ENCODE measurements at places on chromosomes 4 and X.

- DNase-seq = no peak
Observed at GRCh38 chr4:85676850-85677590, 202.1 kb downstream of the ARHGAP24 start.

- no peak for DNase-seq
Observed at GRCh38 chr4:156778606-156779005, 193.0 kb downstream of the PDGFC start.

DNA sequence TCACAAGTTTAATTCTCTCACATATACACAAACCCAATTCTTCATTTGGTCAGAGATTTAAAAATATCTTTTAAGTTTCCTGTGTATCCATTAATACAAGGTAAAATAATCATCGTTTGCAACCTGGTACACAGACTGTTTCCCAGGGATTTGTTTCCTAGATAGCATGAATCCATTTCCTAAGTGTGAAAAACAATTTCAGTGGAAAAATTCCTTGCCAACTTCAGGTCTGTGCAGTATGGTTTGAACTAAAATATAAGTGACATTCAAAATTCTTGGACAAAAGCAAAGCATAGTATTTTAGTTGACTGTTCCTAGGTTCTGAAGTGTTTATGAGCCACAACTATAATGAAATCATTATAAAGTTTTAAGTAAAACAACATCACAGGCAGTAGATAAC is 24.4 kb downstream of the NAF1 start:
- DNase-seq = no peak

- no peak for DNase-seq
Observed at GRCh38 chr4:1152290-1152689, 20.1 kb downstream of the SPON2 start.

DNA sequence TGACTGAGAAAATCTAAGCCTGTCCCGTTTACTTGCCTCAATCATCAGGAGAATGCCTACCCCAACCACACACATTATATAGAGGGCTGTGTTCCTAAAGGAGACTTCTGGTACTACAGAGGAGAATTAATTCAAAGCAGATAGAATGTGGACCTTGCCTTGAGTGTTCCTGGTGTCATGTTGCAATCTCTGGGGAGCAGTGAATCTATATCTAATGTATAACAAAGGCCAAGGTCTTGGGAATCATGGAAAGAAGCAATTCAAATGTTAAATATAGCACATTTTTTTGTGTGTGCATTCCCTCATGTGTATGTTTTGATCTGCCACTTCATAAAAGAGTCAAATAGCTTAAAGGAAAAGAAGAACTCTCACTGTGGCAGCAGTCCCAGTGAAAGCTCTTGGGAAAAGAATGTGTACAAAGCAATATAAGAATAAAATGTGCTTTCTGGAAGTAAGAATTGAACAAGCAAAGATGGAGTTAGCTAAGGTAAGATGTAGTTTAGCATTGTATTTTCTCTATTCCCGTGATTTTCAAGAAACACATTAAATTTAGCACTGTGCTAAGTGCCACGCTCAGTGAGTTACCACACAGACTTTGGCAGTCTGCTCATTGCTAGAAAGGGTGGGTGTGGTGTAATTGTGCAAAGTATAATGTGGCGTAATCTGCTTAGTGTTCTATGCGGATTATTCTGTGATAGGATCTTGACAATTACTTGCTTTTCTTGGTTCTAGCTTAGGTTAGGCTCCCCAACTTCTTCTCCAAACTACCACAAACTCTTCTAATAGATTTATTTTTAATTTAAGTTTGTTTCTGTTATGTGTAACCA is 13.7 kb downstream of the ADH6 start:
- no peak for DNase-seq

- no peak for DNase-seq
Observed at GRCh38 chrX:22164770-22165388, 107.8 kb upstream of the CBLL2 start.

DNA sequence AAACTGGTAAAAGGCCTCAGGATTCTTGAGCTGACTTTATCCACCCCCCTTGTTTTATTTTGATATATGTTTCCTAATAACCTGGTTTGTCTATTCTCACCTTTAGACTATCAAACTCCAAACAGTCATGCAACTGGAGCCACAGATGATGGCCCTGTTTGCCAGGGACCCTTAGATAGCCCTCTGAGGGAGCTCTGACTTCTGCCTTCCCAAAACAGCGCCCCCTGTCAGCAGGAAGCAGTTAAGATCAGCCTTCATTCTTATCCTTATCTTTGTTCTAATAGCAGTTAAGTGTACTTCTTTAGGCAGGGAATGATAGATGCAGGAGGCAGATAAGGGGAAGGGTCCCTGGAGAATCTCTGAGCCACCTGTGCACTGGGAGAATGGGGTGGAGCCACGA is 27.5 kb upstream of the CXCL13 start:
- no peak for DNase-seq

DNA sequence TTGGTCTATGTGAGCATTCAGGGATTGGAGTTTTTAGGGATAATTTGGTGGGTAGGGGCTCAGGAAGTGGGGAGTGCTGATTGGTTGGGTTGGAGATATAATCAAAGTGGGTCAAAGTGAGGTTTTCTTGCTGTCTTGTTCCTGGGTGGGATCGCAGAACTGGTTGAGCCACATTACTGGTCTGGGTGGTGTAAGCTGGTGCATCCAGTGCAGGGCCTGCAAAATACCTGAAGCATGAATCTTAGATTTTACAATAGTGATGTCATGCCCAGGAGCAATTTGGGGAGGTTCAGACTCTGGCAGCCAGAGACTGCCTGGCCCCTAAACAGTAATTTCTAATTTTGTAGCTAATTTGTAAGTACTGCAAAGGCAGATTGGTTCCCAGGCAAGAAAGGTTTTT is 665.6 kb upstream of the PRKX start:
- DNase-seq = no peak

GRCh38 chr4:186592966-186593586 is 37.7 kb upstream of the MTNR1A start:
- no peak for DNase-seq

DNA sequence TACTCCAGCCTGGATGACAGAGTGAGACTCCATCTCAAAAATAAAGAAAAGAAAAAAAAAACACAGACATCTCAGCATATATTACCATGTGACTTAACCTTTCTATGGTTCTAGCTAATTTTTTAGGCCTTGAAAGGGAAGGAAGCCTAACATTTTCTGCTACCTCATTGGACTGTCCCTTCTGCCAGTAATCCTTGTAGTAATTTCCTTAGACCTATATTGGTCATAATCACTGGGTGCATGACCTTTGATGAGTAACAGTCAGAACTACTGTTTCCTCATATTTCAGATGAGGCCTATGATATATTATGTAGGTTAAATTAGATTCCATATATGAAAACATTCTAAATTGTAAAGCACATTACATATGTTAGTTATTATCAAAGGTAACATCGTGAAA is 9.6 kb downstream of the XIAP start:
- DNase-seq = no peak

DNA sequence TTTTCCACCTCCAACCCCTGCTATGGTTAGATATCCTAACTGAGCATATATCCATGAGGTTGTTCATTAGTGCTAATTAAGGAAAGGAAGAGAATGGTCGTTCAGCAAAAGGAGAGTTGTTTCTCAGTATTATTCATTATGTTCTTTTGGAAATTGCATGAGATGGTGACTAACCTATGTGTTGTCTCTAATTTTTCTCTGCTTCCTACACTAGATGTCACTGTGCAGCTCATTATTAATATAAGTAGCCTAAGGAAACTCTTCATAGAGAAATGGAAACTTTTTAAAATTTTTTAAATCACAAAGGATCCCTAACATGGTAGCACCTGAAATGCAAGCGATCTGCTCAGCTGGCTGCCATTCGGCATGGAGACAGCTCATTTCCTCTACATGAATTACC is 67.7 kb upstream of the FAM9A start:
- no peak for DNase-seq

- no peak for DNase-seq
Observed at GRCh38 chrX:37060999-37061398, 52.8 kb downstream of the FAM47C start.
